ENCODE measurements at places on chromosomes 2 and 18.

DNA sequence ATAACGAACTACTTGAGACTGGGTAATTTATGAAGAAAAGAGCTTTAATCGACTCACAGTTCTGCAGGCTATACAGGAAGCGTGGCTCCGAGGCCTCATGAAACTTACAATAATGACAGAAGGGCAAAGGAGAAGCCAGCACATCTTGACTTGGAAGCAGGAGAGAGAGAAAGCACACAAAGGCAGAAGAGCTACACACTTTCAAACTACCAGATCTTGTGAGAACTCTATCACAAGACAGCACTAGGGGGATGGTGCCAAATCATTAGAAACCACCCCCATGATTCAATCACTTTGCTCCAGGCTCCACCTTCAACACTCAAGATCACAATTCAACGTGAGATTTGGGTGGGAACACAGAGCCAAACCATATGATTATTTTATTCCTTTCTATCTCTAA lies 655.9 kb upstream of the SYT4 start:
- no peak for DNase-seq

- DNase-seq, result no peak
Observed at GRCh38 chr2:117401582-117401981, 412.9 kb upstream of the DDX18 start.

- DNase-seq, result no peak
Observed at GRCh38 chr2:118169359-118170005, 81.2 kb downstream of the INSIG2 start.

DNA sequence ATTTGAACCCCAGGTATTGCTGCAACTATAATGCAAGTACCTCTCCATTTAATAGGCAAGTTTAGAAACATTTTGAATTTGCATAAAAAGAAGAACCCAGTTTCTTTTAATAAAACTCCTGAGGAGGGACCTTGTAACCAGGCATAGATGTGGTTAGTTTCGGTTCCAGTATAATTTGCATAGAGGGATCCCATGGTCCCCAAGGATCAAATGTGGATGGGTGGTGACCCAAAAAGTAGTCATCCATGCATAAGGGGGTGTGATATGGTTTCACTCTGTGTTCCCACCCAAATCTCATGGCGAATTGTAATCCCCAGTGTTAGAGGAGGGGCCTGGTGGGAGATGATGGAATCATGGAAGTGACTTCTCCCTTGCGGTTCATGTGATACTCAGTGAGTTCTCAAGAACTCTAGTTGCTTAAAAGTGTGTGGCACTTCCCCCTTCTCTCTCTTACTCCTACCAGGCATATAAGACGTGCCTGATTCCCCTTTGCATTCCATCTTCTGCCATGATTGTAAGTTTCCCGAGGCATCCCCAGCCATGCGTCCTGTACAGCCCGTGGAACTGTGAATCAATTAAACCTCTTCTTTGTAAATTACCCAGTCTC lies 40.2 kb upstream of the SKA1 start:
- DNase-seq, result no peak

DNA sequence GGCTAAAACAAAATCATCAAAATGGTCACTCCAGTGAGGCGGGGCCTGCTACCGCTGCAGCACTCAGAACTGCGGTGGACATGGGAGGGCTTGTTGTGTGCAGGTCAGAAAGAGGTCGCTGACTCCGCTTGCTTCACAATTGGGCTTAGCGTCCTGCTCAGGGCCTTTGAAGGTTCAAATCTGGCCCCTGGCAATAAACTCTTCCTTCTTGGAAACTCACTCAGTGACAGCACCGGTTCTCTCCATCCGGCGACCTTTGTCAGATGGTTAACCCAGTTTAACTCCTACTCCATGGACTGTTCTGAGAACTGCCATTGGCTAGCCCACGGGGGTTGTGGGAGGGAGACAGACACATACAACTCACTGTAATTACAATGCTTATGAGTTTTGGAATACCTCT lies 29.0 kb upstream of the LAPTM4A start:
- DNase-seq, result no peak

- DNase-seq, result peak; percentile 0
Observed at GRCh38 chr2:57549642-57550102, 496.9 kb upstream of the VRK2 start.

GRCh38 chr2:73205611-73206010 lies 3.2 kb downstream of the NOTO start:
- no peak for DNase-seq

- DNase-seq, result no peak
Observed at GRCh38 chr2:164314148-164314547, 307.1 kb downstream of the GRB14 start.

- DNase-seq, result no peak
Observed at GRCh38 chr2:48982887-48983435, 171.4 kb downstream of the FSHR start.

GRCh38 chr2:37614061-37614738 lies 57.2 kb downstream of the CDC42EP3 start:
- no peak for DNase-seq

- DNase-seq, result no peak
Observed at GRCh38 chr2:113977660-113978523, 88.0 kb downstream of the ACTR3 start.

GRCh38 chr2:222353993-222354392 lies 55.2 kb upstream of the PAX3 start:
- DNase-seq, result no peak

- no peak for DNase-seq
Observed at GRCh38 chr2:69931832-69932595, 17.1 kb downstream of the MXD1 start.
